Occipital lobe (tissue), 3 donors: ENCODE measurements at places on chromosomes 13 and 19. TPM values are rescaled to one million over a fixed set of nuclear protein-coding genes. Genes with fewer than 3 reads are reported as not detected.

The LMO7 gene
- 132 TPM for total RNA-seq

The PGLYRP2 gene
- total RNA-seq: not detected

The AXL gene
- total RNA-seq: 9.2 TPM

The FFAR3 gene
- total RNA-seq: not detected

The KLF1 gene
- total RNA-seq: 0.31 TPM

The RFPL4AL1 gene
- not detected for total RNA-seq

The PRTN3 gene
- total RNA-seq: not detected

The ZNF541 gene
- not detected for total RNA-seq

The NFILZ gene
- not detected for total RNA-seq

The SLC10A2 gene
- total RNA-seq: not detected

The RASAL3 gene
- 0.47 TPM for total RNA-seq

The MBOAT7 gene
- 19.2 TPM for total RNA-seq

The NKG7 gene
- total RNA-seq: not detected

The ZNF793 gene
- total RNA-seq: 51.3 TPM

The CGB8 gene
- total RNA-seq: not detected

The ZNF98 gene
- total RNA-seq: 0.31 TPM

The FUT2 gene
- total RNA-seq: not detected

The SMIM7 gene
- 44.5 TPM for total RNA-seq

The ZNF726 gene
- total RNA-seq: 13.3 TPM

The LGALS4 gene
- total RNA-seq: 1.4 TPM

The TEX29 gene
- total RNA-seq: not detected

The PSG2 gene
- total RNA-seq: not detected

The RAB3A gene
- total RNA-seq: 50.4 TPM
